Glomerular endothelial cell (primary cell): ENCODE measurements at places on chromosomes 1 and 21. TPM values are rescaled to one million over a fixed set of nuclear protein-coding genes. Genes with fewer than 3 reads are reported as not detected.

DNA sequence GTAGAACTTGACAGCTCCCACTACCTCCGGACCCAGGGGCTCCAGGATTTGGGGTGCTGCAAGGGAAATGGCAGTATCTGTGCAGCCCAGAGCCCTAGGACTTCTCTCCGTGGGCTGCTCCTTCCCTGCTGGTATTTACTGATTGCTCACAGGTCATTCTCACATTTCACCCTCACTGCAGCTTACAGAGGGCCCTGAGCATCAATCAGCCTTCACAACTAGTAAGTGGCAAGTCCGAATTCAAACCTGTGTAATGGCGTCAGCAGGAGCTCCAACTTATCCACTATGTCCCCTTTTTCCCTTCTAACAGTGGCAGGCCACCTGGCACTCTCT lies 32.4 kb downstream of the PIK3C2B start:
- no peak for DNase-seq

GRCh38 chr21:35530766-35531165 lies 481.7 kb upstream of the RUNX1 start:
- no peak for DNase-seq

- no peak for DNase-seq
Observed at GRCh38 chr1:225962440-225962975, 21.5 kb upstream of the LEFTY2 start.

- DNase-seq = no peak
Observed at GRCh38 chr1:82775406-82776000, 974.8 kb downstream of the ADGRL2 start.

DNA sequence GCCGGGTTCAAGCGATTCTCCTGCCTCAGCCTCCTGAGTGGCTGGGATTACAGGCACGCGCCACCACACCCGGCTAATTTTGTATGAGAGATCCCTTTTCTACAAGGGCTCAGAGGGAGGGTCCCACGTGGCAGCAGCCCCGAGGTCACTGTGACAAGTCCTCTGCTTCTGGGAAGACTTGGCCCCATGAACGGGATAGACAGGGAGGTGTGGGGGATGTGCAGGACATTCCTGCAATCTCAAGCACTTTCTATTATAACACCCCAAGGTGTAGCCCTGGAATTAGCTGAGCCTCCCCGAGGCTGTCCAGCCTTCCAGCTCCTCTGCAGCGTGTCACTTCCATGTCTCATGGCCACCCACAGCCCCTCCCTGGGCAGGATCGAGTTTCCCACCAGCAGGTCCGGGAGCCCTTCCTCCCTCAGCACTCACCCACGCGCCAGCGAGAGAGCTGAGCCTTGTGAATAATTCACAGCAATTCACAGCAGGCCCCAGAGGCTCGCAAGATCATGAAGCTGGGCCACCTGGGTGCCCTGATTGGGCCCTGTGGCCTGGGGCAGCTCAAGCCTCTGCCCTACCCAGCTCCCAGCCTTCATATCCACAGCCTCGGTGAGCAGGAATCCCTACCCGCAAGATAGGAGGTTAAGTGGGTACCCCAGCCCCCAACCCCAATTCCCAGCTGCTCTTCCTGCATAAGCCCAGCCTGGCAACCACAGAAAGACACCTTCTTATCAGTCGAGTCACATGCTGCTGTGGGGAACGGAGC lies 22.8 kb upstream of the RNU1-4 start:
- DNase-seq = no peak

GRCh38 chr1:219626865-219627264 lies 14.0 kb upstream of the ZC3H11B start:
- no peak for DNase-seq

GRCh38 chr1:117398957-117399356 lies 31.7 kb downstream of the MAN1A2 start:
- no peak for DNase-seq

GRCh38 chr1:19534281-19534680 lies 48.9 kb upstream of the CAPZB start:
- no peak for DNase-seq

Gene OR6K3
- total RNA-seq = not detected in 2 replicates

Gene HSD3B1
- total RNA-seq = not detected in 2 replicates

Gene CD1B
- not detected in 2 replicates for total RNA-seq

Gene NEGR1
- total RNA-seq = 2.0 and 2.5 TPM in 2 replicates
